LNCaP clone FGC (cell line): ENCODE measurements at places on chromosomes 6 and 20.
A peak's percentile ranks its signal among the peaks of the same experiment; 100 is the strongest.

DNA sequence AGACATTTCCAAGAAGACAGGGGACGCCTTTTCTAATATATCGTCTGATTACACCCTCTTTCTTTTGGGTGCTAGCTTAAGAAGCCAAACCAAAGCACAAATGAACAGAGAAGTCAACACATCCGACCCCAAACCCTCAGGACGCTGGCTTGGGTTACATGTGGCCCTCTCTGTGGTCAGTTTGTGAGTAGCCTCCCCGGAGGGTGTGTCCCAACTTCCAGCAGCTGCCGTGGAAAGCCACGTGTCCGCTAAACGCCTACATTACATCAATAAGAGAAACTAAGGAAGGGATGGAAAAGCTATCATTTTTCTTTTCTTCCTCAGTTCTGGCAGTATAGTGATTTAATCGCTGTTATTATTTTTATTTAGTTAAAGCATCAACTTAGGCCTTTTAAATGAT lies 487 bp upstream of the BMP6 start:
- no peak for DNase-seq

- DNase-seq: no peak
Measured at GRCh38 chr20:57457243-57458095, 66.3 kb downstream of the RBM38 start.

DNA sequence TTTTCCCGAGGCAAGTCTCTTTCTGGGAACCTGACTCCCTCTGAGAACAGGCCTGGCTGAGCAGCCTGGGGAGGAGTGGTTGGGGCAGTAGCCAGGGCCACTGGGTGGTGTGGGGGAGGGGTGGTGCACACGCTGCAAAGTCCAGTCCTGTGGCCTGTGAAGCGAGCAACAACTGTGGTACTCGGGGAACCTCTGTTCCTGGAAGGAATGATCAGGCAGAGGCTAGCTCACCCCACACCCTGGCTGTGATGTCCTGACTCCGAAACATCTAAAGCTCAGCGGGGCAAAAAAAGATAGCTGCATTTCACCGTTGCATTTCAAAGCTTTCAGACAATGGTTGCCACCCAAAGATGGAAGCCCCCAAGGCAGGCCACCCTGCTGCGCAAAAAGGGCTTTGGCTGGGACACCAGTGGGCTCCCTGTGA lies 25.5 kb downstream of the PCK1 start:
- no peak for DNase-seq

DNA sequence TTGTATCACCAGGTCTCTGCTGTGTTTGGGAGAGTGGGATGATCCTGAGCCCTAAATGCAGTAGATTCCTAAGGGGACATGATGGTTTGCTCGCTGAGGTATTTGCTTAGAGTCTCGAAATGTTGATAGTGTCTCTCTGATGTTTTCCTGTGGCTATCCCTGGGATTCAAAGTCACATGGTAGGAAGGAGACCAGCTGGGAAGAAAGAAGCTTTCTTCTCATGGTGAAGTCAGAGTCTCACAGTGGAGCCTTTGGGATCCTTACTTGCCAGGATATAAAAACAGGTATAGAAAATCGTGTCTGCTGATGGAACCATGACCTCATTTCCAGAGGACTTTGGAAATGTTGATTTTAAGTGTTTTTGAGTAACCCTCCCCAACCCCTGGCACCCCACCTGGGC lies 259.3 kb upstream of the SUPT3H start:
- no peak for DNase-seq

DNA sequence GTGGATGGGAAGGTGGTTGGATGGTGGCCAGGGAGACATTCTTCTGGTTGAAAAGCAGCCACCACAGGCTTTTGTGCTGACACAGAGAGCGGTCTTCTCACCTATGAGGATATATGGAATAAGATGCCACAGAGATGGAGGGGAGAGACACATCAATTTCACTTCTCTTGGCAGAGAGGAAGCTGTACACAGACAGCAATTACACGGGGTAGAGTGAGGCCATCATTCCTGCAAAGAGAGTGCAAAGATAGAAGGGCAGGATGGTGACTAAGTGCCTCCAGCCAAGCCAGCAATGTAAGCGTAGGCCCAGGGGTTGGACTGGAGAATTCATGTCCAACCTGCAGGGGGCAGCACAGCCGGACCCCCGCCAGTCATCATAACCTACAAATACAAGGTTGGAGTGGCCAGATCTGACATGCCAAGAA lies 56.4 kb downstream of the NRN1 start:
- DNase-seq: no peak

- DNase-seq: no peak
Measured at GRCh38 chr6:113048741-113049140, 701.6 kb downstream of the RFPL4B start.

GRCh38 chr6:156060013-156060412 lies 604.4 kb upstream of the NOX3 start:
- DNase-seq: no peak

DNA sequence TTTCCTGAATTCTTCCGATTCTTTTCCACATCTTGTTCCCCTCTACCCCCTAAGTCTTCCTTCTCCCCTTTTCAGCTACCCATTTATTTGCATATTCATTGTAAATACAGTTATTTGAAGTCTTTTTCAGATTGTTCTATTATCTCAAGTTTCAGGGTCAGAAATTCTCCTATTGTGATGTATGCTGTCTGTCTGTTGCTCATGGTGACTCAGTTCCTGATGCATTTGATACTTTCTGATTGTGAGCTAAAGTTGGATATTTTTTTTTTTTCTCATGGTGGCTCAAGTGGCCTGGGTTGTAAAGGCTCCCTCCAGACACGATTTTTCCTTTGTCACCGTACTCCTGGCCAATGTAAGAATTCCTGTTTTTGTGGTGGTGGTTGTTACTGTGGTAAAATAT lies 4.9 kb upstream of the PI16 start:
- DNase-seq: no peak

- no peak for DNase-seq
Measured at GRCh38 chr6:132147530-132148011, 196.4 kb upstream of the CCN2 start.

DNA sequence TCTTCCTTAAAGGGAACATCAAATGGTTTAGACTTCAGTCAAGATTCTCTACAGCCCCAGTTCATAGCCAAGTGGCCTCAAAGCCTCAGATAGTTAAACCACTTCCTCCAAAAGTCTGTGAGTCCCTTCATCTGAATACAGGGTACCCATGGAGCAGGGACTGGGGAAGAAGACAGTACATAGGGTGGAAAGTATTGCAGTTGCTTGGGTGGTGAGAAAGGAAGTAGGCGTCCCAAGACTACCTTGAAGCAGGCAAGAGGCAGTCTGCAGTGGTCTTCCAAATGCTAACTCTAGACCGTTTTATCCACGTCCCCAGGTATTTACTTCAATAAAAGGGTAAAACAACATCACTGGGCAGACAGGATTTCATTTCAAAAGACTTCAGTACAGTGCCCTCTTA lies 2.0 kb downstream of the FYN start:
- no peak for DNase-seq

DNA sequence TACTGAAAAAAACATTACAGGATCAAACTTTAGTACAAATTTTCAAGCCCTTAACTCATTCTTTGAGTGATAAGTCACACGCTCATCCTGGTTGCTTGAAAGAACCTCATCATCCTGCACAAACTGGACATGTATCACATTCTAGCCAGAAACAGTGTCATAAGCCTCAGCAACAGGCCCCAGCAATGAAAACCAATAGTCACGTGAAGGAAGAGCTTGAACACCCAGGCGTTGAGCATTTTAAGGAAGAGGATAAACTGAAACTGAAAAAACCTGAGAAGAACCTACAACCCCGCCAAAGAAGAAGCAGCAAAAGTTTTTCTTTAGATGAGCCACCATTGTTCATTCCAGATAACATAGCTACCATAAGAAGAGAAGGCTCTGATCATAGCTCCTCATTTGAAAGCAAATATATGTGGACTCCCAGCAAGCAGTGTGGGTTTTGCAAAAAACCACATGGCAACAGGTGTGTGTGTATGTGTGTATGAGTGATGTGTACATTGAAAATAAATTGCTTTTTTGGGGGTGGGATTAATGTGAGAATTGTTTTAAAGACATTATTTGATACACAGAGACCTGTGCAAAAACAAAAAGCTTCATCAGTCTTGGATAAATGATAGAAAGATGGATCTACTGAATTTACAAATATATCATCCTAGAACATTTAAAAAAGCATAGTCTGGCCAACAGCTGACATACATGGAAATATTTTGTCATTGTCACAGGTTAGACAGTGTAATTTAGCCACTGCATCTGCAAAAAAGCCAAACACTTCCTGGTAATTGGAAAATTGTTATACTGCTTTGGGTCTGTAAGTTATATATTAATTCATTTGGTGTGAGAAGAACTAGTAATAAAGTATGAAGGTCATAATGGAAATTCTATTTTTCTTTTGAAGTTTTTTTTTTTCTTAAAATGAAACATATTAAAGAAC lies 50.1 kb downstream of the PHF3 start:
- DNase-seq: no peak

DNA sequence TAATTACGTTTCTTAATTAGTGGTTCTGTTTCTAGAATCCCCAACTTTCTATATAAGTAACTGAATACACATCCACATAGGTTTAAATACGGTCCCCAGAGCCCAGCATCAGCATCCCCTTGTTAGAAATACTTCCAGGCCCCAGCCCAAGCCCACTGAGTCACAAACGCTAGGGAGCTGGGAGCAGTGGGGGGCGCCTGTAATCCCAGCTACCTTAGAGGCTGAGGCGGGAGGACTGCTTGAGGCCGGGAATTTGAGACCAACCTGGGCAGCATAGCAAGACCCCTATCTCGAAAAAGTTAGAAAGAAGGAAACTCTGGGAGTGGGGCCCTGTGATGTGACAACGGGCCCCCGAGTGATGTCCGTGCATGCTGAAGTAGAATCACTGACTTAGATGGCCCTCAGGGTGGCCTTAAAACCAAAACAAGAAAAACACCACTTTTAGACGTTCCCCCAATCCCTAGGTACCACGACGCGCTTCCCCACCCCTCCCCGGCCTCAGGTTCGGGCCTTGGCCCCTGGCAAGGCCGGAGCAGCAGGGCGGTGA lies 1.3 kb upstream of the PPP1R3G start:
- no peak for DNase-seq

- no peak for DNase-seq
Measured at GRCh38 chr6:24440897-24441598, 38.3 kb downstream of the MRS2 start.

GRCh38 chr6:90485635-90486277 lies 101.1 kb downstream of the MAP3K7 start:
- DNase-seq: no peak

DNA sequence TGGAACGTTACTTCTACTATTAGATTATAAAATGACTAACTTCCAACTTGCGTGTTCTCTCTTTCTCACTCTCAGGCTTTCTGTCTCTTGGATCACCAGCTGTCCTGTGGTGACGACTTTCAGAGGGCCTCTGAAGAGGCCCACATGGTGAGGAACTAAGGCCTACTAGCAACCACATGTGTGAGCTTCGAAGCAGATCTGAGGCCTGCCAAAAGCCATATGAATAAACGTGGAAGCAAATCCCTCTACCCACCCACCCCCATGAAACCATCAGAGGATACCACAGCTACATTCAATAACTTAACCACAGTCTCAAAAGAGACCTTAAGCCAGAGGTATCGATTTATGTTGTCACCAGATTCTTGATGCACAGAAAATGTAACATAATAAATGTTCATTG lies 13.5 kb upstream of the BMP5 start:
- DNase-seq: no peak

DNA sequence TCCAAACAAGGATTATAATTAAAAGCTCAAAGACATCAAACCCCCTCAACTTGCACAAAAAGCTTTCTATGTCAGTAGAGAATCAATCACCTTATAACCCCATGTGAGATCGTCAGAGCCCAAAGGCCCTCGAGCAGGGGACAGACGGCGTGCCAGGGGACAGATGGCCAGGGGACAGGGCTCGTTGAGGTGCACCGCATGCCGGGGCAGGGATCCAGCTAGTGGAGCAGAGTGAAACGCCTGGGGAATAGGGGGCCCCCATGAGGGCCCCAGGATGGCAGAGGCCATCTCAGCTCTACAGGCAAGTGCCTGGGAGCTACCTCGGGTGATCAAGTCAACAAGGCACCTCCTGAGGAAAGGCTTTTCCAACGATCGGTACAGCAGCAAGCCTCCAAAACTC lies 28.6 kb downstream of the DIDO1 start:
- no peak for DNase-seq

- DNase-seq: no peak
Measured at GRCh38 chr6:15800841-15801617, 138.2 kb upstream of the DTNBP1 start.

GRCh38 chr20:1429143-1429728 lies 36.4 kb upstream of the FKBP1A start:
- DNase-seq: no peak

- no peak for DNase-seq
Measured at GRCh38 chr6:65922049-65922448, 215.0 kb upstream of the EYS start.

DNA sequence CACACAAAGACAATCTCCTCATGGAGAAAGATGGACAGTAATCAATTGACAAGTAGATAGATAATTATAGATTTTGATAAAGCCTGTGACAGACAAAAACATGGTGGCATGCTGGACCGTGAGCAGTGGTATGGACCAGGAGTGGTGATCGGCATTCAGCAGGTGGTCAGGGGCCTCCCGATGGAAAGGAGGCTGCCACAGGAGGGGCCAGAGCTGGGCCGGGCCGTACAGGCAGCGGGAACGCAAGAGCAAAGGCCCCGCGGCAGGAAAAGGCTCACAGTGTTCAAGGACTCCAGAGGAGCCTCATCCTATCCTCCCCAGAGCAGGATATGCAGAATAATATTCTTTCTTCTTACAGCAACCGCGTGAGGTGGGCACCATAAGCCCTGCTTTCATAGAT lies 123.7 kb downstream of the EYA2 start:
- no peak for DNase-seq

DNA sequence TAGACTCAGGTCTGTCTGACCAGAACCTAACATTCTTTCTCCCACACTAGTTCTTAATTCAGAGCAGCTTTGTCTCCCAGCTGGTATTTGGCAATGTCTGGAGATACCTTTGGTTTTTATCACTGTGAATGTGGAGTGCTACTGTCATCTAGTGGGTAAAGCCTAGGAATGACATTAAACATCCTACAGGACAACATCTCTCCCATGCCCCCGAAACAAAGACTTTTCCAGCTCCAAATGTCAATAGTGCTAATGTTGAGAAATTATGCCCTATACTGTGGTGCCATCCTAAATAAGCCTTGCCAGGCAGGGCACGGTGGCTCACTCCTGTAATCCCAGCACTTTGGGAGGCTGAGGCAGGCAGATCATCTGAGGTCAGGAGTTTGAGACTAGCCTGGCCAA lies 4.2 kb upstream of the TTPAL start:
- DNase-seq: peak; percentile 17

DNA sequence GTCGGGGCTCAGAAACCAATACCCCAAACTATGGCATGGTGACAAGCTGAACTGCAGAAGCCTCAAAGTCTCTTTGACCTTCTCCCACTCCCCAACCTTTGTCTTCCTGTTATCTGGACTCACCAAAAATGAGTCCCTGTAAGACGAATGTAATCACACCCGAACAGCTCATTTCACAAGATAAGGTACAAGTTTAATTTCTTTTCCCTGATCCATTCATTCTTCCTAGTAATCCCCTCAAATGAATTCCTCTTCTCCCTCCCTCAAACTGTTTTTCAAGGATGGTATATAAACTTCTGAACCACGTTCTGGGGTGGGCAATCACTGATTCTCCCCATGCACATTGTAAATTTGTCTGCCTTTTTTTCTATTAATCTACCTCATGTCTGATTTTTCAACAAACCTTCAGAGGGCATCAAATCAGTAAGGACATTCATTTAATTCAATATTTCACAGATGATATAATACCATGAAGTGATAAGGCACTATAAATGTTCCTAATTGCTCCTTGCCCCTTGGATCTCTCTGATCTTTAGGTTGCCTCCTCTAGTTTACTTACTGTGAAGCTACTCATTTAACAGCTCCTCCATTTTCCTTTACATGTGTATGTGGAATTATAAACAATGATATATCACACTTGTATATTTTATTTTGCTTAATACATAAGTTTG lies 77.2 kb downstream of the OR2B2 start:
- no peak for DNase-seq
